Coronary artery (tissue), 2 donors: ENCODE measurements at places on chromosomes 11 and 22.

DNA sequence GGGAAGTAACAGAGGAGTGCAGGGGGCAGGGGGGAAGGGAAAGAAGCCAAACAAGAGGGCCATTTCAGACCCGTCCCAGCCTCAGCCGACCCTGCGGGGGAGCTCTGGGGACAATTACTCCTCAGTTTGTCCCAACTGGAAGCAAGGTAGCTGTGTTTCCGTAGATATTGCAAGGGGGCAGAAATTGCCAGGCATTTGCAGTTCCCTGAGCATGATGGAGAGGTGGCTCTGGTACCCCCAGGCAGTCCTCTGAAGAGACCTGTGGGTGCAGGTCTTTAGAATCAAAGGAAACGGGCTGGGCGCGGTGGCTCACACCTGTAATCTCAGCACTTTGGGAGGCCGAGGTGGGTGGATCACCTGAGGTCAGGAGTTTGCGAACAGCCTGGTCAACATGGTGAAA lies 13.8 kb upstream of the JAM3 start:
- DNase-seq, result no peak

DNA sequence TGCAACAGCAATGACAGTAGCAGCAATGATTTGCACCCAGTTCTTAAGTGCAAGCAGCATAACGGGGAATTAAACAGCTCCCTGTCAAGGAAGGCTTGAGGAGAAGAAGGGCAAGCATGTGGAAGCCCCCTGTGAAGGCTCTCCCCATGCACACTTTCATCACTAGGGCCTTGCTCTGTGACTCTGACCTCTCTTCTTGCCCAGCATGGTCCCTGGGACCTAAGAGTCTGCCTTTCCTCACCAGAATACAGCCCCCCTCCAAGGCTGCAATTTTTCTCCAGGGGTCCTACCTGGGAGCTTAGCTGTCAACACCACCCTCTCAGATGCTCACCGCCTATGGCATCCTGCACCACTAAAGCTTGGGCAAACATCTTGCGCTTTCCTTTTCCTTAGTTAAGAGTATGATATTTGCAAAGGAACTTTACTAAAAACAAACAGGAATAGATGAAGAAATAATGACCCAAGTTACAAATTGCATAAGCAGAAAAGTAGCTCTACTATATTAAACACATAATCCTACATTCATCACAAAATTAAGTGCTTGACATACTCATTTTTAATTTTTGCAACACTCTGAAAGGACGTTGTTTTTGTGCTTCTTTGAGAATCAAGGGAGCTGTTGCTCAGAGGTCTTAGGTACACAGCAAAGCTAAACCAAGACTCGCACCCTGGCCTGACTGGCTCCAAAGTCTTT lies 187.6 kb downstream of the ADAMTS15 start:
- DNase-seq, result peak; percentile 5

GRCh38 chr22:48102581-48102980 lies 1340.1 kb downstream of the TBC1D22A start:
- DNase-seq, result no peak

DNA sequence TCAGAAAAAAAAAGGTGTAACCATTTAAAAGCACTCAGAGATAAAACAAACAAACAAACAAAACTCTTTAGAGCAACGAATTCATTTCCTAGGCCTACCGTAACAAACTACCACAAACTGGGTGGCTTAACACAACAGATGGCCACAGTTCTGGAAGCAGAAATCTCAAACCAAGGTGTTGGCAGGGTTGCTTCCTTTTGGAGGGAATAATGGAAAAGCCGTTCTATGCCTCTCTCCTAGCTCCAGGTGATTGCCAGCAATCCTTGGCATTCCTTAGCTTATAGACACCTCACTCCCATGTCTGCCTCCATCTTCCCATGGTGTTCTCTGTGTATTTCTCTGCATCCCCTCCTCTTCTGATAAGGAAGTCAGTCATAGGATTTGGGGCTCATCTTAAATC lies 200.4 kb downstream of the RAB38 start:
- DNase-seq, result no peak

DNA sequence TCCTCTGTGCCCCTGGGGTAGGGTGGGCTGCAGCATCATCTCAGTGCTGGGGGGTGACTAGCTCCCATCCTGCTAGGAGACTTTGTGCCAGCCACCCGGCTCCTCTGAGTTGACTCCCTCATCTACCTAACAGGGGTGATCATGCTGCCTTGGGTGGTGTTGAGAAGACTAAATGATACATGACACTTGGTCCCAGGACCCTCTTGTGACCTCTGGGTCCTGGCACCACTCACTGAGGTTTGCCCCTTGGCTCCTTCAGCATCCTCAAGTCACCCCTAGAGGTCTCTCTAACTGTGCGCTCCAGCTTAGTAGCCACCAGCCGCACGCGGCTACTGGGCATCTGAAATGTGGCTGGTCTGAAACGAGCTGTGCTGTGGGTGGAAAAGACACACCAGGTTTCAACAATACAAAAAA lies 72.1 kb downstream of the LRRC32 start:
- peak; percentile 76 for DNase-seq

DNA sequence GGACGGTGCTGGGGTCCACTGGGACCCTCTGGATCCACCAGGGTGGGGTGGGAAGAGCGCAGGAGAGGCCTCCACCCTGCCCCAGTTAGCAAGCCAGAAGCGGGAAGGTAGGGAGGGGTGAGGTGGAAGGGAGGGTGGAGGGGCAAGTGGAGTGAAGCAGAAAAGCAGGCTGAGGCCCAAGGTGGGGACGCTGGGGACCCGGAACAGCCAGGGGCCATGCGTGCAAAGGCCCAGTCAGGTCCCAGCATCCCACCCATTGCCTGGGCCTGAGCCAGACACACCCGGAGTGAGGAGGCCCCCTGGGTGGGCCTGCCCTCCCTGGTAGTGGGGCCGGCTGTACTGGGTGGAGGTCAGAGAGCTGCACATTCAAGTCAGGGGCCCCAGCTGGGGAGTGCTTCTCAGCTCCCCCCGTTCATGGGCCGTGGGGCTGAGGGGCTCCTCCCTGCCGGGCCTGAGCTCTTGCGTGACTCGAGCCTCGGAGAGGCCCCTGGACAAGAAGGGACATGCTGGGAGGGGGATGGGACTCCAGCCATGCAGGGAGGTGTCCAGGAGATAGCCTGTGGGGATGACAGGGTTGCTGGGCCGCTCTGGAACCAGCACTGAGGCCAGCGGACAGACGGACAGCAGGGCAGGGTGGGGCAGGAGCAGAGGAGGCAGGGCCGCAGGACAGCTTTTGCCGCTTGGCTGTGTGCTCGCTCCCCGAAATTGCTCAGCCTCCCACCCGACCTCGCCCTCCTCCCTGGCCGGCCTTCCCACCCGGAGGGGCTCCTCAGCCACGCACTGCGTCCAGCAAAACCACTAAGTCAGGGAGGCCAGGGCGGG lies 7.7 kb downstream of the TNNT3 start:
- no peak for DNase-seq
